ENCODE measurements at places on chromosomes 5 and 9.
A peak's percentile ranks its signal among the peaks of the same experiment; 100 is the strongest.

- DNase-seq: peak; percentile 19
Measured at GRCh38 chr9:32251539-32251938, 132.9 kb upstream of the ACO1 start.

GRCh38 chr5:96049398-96050272, 88.0 kb upstream of the ELL2 start:
- DNase-seq: no peak

DNA sequence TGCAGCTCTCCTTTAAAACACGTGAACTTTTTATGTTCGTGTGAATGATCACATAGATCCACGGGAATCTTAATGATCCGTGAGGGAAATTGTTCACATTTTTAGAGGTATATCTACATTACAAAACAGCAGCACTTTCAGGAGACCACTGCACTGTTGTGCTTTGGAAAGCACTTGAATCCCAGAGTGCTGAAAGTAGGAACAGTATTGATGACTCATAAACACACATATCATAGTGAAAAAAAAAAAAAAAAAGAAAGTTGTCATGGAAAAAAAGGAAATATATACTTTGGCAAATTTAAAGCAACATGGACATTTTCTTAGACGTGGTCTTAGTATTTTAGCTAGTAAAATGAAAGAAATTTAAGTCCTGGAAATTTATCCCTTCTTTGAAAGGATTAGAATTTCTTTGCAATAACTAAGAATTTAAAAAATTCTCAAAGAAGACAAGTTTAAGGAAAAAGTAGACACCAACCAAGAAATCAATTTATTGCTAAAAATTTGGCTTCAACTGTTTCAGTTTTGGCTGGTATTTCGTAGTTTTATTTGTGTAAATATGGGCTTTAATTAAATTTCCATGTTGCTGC, 55.4 kb downstream of the ADGRV1 start:
- no peak for DNase-seq

- DNase-seq: peak; percentile 49
Measured at GRCh38 chr5:131379723-131380122, 115.9 kb downstream of the CDC42SE2 start.

GRCh38 chr5:124920909-124921666, 174.6 kb upstream of the ZNF608 start:
- no peak for DNase-seq

- no peak for DNase-seq
Measured at GRCh38 chr5:32013658-32014057, 160.5 kb downstream of the GOLPH3 start.

DNA sequence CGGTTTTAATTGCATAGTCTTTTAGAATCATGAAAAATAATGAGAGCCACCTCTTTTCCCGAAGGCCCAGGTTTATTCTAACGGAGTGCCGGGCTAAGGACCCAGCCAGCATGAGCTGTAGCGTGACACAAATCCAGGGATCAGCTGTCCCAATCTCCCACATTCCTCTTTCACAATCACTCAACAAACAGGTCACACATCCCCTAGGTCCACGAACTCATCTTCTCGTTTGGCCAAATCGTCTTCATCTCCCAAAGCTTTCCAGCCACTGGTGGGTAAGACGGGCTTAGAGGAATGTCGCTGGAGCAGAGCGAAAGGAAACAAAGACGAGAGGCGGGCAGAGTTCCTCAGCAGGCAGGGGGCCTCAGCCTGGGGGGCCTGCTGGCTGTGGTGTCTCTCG, 55.5 kb upstream of the GOLPH3 start:
- DNase-seq: no peak

DNA sequence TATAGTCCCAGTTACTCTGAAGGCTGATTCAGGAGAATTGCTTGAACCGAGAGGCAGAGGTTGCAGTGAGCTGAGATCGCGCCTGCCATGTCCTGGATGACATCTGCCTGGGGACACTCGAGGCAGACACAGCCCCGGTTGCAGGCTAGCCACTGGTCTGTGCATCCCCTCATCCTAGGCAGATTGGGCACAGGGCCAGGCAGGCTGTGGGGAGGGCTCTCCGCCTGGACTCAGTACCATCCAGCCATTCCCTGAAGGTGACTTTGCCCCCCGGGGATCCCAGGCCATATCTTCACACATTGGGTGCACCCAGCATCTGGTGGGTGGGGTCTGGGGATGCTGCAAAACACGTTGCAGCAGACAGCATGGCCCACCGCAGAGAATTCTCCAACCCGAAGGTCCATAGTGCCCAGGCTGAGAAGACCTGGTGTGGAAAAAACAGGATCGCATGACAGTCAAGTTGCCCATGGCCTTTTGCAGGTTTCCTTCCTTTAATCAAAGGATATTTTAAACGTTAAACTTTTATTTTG, 50.9 kb upstream of the SUSD3 start:
- no peak for DNase-seq

GRCh38 chr5:119031905-119032304, 39.0 kb upstream of the DMXL1 start:
- DNase-seq: no peak

DNA sequence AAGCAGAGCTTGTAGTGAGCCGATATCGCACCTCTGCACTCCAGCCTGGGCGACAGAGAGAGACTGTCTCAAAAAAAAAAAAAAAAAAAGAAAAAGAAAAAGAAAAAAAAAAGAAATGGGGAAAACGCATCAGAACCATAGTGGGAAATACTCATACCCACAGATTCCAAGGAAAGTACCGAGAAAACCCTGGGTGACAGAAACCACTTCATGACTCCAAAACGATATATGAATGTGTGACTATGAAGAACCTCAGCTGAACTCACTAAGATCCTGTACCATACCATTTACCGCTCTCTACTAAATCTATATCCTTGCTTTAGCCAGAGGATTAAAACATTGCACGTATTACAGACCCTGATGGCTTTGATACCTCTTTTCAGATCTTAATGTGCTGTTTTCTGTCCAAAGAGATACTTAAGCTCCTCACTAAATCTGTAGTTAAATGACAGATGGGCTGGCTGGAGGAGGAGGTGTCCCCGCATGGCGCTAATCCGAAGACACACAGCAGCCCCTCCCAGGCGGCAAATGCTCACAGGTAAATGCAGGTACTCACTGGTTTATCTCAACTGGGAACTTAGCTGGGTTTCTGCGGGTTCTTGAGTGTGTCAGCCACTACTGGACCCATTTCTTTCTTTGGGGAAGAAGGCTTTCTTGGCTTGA, 2.8 kb downstream of the LPCAT1 start:
- no peak for DNase-seq

GRCh38 chr9:28926306-28926705, 1353.0 kb upstream of the C9orf72 start:
- no peak for DNase-seq

GRCh38 chr9:37972351-37972848, 68.5 kb upstream of the SLC25A51 start:
- DNase-seq: no peak

GRCh38 chr5:119343766-119344165, 12.1 kb upstream of the TNFAIP8 start:
- DNase-seq: peak; percentile 63

DNA sequence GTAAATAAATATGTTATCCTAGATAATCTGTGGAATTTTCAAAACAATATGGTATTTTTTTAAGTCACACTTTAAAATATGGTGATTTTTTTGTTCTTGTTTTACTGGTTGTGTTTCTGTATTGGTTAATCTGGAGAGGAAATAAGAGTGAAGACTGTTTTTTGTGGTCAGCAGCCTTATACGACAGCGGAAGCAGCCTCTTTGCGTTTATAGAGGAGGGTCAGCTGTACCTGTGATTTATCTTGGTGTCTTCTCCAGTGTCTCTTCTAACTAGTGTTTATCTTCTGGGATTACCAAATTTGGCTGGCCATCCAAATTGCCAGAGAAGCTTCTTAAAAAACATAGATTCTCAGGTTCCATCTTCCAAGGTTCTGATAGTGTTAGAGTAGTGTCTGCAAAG, 58.7 kb downstream of the ICE1 start:
- DNase-seq: no peak

GRCh38 chr9:1427875-1428274, 377.7 kb downstream of the DMRT2 start:
- DNase-seq: no peak

Measured in activated T-cell treated with anti-CD3 and anti-CD28 coated beads for 24 hours (primary cell).